ENCODE measurements at places on chromosomes 3 and 15.

DNA sequence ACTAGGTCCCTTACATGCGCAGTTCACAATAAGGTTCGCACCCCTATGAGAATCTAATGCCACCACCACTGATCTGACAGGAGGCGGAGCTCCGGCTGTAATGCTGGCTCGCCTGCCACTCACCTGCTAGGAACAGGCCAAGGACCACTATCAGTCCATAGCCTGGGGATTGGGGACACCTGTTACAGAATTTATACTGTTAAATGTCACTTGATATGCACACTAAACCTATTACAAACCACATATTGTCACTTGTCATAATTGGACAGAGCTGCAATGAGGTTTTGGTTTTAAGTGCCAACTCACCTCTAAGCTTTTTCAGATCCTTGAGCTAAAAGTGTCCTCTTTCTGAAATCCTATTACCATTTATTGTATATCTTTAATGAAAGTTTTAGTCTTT lies 507.9 kb upstream of the TPRG1 start:
- no peak for DNase-seq

GRCh38 chr3:71050166-71050537 lies 533.4 kb downstream of the FOXP1 start:
- DNase-seq, result no peak

DNA sequence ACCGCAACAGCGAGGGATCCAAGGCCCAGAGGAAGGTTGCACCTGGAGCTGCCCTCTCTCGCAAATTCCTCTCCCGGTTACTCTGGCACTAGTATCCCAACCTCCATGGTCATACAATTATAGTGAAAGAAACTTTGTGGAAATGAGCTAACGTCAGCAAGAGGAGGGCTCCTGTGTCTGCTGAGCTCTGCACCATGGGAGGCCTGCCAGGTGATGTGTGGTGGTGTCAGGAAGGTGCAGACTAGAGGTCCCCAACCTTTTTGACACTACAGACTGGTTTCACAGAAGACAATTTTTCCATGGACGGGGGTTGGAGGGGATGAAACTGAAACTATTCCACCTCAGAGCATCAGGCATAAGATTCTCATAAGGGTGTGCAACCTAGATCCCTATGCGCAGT lies 13.2 kb upstream of the IQCF6 start:
- DNase-seq, result no peak

- no peak for DNase-seq
Observed at GRCh38 chr3:115165701-115166100, 18.6 kb upstream of the ZBTB20 start.

- DNase-seq, result no peak
Observed at GRCh38 chr15:40889112-40889511, 5.1 kb upstream of the VPS18 start.

GRCh38 chr3:170111147-170111771 lies 70.3 kb downstream of the PHC3 start:
- no peak for DNase-seq

- no peak for DNase-seq
Observed at GRCh38 chr3:108412121-108412750, 98.2 kb downstream of the MYH15 start.

DNA sequence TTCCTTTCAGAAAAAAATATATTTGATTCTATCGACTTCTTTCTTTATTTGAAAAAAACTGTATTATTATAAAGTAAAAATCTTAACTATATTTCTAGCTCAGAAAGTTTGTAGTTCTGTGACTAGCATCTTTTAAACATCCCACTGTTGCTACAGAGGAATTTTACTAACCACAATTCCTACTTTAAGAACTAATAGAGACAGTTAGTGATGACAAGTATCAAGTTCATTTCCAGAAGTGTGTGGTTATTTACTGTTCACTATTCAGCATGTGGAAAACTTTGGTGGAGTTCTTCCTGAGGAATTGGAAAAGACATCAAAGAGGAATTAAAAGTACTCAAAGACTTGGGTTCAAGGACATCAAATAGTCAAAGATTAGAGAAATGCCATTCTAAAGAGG lies 524.1 kb upstream of the CBLB start:
- no peak for DNase-seq

DNA sequence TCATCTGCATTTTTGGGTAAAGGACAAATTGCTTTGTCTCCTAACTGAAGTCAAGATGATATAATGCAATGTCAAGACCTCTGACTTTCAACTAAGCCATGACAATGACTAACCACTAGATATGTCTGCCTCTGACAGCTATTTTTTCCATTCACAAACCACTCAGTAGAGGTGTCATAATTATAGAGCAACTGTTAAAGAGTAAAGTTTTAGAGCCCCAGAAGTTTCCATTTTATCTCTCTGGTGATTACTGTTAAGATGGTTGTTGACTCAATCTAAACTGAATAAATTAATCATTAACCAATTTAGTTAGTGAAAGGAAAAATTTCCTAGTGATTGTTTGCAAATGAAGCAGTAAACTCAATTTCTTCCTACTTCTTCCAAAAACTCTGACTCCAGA lies 779.9 kb downstream of the GRM7 start:
- DNase-seq, result no peak

GRCh38 chr15:76470691-76471090 lies 134.1 kb downstream of the ISL2 start:
- DNase-seq, result no peak

DNA sequence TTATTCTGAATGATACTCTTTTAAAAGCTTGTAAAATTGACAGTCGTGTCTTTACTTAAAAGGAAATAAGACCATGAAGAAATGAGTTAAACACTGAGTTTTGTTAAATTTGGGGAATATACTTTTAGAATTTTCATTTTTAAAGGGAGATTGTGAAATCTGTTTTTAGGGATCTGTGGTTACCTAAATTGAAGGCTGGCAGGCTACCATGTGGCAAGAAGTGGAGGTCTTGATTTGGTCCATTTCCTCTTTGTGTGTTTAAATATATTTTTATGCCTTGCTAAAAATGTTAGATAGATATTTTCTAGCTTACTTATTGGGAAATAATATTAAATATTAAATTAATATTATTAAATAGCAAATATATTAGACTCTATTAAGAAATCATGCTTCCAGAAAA lies 36.6 kb upstream of the SLC22A13 start:
- DNase-seq, result no peak

GRCh38 chr3:138875096-138875753 lies 40.5 kb upstream of the PIK3CB start:
- DNase-seq, result no peak

GRCh38 chr3:12388185-12388584 lies 96.1 kb upstream of the TSEN2 start:
- no peak for DNase-seq

- no peak for DNase-seq
Observed at GRCh38 chr3:30766522-30766921, 127.9 kb downstream of the GADL1 start.

- no peak for DNase-seq
Observed at GRCh38 chr3:111253733-111254132, 182.1 kb downstream of the NECTIN3 start.

- DNase-seq, result no peak
Observed at GRCh38 chr3:61415201-61415600, 146.2 kb upstream of the PTPRG start.

DNA sequence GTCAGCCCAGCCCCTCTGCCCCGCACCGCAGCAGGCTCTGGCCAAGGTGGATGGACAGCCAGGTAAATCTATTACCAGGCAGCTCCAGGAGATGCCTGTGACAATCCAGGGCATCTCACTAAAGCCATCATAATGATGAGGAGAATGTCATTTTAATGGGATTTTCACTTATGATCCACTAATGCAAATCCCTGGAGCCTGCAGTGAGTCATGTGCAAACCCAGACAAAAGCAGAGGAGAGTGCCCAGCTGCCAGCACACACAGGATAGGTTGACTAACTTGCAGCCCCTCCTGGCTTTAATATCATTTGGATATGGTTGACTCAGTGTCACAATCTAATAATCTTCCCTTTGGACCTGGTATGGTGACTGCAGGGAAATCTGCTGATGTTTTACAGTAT lies 206.9 kb upstream of the TRIM42 start:
- DNase-seq, result no peak

DNA sequence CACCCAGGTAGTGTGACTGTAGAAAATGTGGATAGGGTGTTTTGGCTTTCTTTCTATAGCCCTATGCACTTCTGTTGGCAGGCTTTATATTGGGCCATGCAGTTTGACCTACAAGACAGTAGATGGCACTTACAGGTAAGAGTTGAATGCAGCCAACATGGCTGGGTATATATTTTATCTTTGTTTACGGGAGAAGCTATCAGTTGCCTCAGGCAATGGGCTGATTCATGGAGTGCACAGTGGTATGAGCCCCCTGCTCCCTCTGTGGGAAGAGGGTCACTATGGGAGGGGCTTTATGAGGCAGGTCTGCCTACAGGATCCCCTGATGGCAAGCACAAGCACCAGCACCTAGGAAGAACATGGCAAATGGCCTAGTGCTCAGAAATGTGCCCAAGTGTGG lies 301.2 kb upstream of the CDIN1 start:
- no peak for DNase-seq

GRCh38 chr15:49953421-49953820 lies 165.6 kb downstream of the ATP8B4 start:
- DNase-seq, result no peak

DNA sequence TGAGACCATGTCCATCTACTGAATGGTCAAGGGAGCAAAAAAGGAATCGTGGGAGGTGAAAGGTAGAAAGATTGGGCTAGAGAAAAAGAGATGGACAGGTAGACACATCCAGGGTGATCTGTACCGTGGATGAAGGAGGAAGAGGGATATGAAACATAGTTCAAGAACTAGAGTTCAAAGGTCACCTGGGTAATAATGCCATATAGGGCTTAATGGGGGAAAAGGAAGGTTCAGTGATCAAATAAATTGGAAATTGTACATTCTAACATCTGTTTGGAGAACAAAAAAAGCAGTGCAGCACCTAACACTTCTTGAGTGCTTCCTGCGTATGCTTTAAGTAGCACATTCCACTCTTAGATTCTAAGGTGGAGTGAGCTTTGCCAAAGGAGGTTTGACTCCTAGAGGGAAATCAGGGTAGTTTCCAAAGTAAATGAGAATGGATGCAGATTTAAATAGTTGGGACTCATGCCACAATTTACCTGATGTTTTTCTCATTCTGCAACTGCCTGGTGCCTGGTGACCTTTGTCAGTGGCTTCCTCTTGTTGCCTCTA lies 46.6 kb downstream of the MITF start:
- no peak for DNase-seq

- no peak for DNase-seq
Observed at GRCh38 chr3:52130966-52131622, 23.1 kb downstream of the POC1A start.

GRCh38 chr3:127368186-127369032 lies 80.6 kb upstream of the PRR20G start:
- no peak for DNase-seq

DNA sequence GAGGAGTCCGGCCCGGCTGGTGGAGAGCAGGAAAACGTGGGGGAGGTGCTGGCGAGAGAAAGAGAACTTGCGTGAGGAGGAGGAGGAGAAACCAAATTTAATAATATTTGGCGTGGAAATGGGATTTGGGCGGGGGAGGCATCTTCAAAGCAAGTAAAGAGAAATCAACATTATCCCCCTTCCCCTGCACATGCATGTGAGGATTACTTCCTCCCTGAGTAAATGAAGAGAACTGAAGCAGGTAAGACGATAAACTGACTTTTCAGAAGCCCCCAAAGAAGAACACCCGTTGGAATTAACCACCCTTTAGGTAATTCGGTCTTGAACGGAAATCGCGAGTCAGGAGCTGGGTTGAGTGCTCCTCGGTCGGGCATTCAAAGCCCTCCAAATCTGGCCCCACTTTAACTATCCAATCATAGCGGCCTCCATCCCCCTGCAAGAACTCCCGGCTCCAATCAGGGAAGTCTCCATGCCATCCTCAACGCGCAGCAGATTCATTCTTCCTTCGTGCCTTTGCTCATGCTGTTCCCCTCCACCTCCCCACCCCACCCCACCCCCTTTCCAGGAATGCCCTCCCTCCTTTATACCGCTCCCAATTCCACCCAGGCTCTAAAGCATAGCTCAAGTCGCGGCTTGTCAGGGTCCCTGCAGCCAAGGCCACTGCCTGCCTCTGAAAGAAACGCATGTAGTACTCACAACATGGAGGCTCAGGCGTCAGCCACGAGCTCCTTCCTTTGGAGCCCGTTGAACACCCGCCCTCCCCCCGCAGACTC lies 545 bp upstream of the RFX7 start:
- DNase-seq, result peak; percentile 80

DNA sequence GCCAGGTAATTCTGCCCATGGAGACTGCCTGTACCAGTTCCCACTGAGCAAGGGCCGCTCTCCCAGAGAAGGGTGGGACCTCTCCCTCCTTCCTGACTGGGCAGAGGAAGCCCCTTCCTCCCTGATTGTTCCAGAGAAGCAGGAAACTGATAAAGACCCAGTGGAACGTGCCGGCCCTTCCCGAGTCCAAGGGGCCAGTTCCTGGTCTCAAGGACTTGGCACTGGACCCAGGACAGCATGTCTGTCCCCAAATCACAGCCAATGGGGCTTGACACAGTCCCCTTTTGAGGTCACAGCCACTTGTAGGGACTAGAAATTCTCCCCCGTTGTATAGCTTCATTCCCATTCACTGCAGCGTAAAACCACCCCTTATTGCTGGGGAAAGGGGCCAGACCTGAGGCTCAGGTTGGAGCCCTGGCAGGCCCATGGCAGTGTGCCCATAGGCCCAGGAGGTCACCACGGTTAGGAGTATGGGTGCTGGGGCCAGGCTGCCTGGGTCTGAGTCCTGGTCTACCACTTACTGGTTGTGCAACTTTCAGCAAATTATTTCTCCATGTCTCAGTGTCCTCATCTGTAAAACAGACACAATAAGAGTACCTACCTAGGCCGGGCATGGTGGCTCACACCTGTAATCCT lies 18.1 kb downstream of the CSRNP1 start:
- DNase-seq, result no peak

- no peak for DNase-seq
Observed at GRCh38 chr3:25430287-25430934, 2.3 kb downstream of the RARB start.

DNA sequence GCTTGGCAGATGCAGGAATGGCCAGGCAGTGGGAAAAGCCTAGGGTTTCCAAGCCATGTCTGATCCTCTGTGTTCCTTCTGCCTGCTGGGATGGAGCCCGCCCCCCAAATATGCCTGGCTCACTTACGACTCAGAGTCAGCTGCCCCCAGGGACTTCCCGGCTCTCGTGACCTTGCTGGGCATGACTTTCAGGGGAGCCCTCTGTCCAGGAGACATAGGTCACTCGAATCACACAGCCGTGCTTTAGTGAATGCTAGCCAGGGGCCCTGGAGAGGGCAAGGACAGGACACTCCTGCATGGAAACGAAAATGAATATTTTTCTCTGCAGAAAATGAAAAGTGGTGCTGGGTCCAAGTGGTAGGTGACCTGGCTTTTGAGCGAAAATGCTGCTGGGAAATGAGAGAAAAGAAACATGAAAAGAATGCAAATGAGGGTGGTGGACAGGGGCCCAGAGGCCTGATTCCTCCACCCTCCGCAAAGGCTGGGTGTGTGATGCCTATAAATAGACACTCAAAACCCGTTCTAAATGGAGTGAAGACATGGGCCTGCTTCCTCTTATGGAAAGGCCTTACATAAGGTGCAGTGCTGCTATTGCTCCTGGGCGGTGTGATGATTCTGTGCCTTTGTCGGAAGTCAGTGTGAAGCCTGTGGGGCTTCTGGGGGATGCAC lies 107.4 kb downstream of the APBA2 start:
- no peak for DNase-seq

GRCh38 chr3:72439321-72440183 lies 408.7 kb downstream of the SHQ1 start:
- no peak for DNase-seq

Data from H7 (cell line).